CD4-positive, CD25-positive, alpha-beta regulatory T cell (primary cell): ENCODE measurements at places on chromosomes 12 and 14. TPM values are rescaled to one million over a fixed set of nuclear protein-coding genes. Genes with fewer than 3 reads are reported as not detected.

DNA sequence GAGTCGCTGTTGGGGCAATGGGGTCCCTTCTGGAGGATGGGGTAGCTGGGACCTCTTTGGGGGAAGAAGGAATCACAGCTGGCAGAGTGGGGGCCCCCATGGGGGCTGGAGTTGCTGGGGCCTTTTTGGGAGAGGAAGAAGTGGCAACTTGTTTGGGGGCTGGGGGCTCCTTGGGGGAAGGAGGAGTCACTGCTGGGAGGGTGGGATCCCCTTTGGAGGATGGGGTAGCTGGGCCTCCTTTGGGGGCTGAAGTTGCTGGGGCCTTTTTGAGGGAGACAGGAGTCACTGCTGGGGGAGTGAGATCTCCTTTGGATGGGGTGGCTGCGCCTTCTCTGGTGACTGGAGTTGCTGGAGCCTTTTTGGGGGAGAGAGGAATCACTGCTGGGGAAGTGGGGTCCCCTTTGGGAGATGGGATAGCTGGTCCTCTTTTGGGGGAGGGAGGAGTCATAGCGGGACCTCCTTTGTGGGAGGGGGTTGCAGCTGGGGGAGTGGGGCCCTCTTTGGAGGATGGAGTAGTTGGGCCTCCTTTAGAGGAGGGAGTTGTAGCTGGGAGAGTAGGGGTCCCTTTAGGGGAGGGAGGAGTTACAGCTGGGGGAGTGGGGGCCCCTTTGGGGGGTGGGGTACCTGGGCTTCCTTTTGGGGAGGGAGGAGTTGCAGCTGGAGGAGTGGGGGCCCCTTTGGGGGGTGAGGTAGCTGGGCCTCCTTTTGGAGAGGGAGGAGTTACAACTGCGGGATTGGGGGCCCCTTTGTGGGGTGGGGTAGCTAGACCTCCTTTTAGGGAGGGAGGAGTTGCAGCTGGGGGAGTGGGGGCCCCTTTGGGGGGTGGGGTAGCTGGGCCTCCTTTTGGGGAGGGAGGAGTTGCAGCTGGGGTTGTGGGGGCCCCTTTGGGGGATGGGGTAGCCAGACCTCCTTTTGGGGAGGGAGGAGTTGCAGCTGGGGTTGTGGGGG, 7.9 kb downstream of the NACA start:
- H3K4me1 ChIP-seq, result peaks cover 65% of the 10 kb centered on the region
- no peak overlapping the region for H3K4me3 ChIP-seq
- H3K27me3 ChIP-seq, result no peaks in the 10 kb centered on the region
- DNase-seq, result no peak
- H3K36me3 ChIP-seq, result peaks cover 74% of the 10 kb centered on the region

- DNase-seq, result no peak
- no peak overlapping the region for H3K4me3 ChIP-seq
- H3K4me1 ChIP-seq, result no peaks in the 10 kb centered on the region
- no peaks in the 10 kb centered on the region for H3K27me3 ChIP-seq
- no peak overlapping the region for H3K27ac ChIP-seq
- no peaks in the 10 kb centered on the region for H3K36me3 ChIP-seq
Observed at GRCh38 chr12:87430444-87430843, 598.8 kb downstream of the C12orf50 start.

DNA sequence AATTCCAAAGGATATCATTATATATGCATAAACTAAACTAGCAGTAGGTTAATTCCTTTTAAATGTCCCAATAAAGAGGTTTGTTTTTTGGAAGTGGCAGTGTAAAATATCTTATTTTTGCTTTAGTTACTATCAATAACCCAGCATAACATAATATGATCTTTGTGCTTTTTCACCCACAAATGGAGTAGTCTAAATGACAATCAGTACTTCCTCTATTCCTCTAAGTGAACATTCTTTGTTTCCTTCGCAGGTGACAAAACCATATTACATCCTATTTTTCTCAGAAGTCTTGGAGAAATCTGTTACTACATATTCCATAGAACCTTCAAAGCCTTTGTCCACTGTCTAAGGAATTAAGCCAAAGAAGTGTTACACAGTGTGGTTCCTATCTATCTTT, 62.5 kb downstream of the MED13L start:
- no peak for DNase-seq
- H3K27me3 ChIP-seq, result no peaks in the 10 kb centered on the region
- H3K27ac ChIP-seq, result no peak overlapping the region
- H3K4me3 ChIP-seq, result no peak overlapping the region
- no peaks in the 10 kb centered on the region for H3K36me3 ChIP-seq

GRCh38 chr12:22282283-22282682, 52.2 kb downstream of the ST8SIA1 start:
- DNase-seq, result no peak
- H3K4me3 ChIP-seq, result no peak overlapping the region
- H3K27ac ChIP-seq, result no peak overlapping the region
- H3K4me1 ChIP-seq, result no peaks in the 10 kb centered on the region
- no peaks in the 10 kb centered on the region for H3K27me3 ChIP-seq

GRCh38 chr12:102652645-102653313, 172.4 kb upstream of the IGF1 start:
- H3K4me1 ChIP-seq, result no peaks in the 10 kb centered on the region
- no peak for DNase-seq
- H3K27me3 ChIP-seq, result no peaks in the 10 kb centered on the region
- H3K4me3 ChIP-seq, result no peak overlapping the region

DNA sequence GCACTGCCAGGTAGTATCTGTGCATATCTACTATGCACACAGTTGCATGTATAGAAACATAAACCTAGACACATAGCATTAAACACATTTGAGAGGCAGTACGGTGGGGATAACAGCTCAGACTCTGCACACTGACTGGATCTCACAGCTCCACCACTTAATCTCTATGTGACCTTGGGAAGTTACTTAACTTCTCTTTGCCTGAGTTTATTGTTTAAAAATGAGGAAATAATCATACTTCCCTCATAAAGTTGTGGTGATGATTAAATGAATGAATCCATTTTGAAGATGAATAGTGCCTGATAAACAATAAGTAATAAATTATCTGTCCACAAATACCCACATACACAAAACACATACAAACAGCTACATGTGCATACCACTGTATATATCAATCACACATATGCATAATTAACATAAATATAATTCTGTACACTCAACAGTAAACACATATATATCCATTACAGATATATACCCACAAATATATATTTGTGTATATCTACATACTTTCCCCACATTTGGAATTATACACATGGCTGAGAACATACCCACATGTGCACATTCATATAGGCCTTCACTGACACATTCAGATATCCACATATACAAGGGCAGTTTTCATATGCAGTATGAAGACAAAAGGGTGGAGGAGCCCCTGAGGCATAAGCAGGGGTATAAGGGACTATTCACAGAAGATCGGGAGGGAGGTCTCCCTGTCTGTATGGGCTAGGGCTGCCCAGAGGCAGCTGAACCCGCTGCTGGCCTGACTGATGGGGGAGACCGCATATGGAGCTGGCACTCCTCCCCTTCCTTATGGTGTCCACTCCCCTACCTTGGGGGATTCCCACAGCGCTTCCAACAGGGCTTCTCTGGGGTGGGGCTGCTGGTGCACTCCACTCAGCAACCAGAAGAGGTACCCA, 5.9 kb downstream of the CDH24 start:
- H3K4me1 ChIP-seq, result peaks cover 5% of the 10 kb centered on the region
- no peak overlapping the region for H3K27ac ChIP-seq
- H3K27me3 ChIP-seq, result no peaks in the 10 kb centered on the region
- DNase-seq, result no peak

DNA sequence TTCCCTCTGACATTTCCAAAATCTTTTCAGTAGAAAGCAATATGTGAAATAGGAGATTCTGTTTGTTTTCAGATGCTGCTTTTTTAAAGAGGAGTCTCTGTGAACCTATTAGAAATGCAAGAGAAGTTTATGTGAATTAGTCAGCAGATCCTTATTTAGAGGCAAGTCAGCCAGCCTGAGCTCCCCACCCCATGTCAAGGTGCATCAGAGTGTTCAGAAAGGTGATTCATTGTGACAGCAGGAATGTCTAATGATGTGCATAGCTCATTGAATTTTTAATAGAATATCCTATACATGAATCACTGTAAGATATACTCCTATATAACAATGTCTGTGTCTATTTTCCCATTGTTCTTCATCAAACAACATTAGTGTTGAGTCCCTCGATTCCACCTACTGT, 1222.4 kb upstream of the USP15 start:
- no peak overlapping the region for H3K4me3 ChIP-seq
- H3K36me3 ChIP-seq, result no peaks in the 10 kb centered on the region
- DNase-seq, result no peak
- H3K27me3 ChIP-seq, result no peaks in the 10 kb centered on the region

DNA sequence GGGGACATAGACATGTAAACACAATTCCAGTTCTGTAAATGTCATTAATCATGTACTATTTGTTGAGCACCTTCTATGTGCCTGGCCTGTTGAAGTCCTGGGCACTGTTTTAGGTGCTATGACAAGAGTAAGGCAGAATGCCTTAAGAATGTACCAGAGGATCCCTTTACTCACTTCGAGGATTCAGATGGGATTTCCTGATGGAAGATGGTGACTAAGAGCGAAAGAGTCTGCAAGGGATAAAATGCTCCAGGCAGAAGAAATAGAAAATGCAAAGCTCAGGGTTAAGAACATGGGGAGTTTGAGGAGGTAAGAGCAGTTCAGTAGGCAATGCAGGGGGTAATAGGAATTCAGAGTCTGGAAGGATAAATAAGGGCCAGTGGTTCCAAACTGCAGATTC, 671.3 kb upstream of the TBX3 start:
- no peak overlapping the region for H3K4me3 ChIP-seq
- DNase-seq, result no peak
- no peaks in the 10 kb centered on the region for H3K36me3 ChIP-seq
- H3K27me3 ChIP-seq, result no peaks in the 10 kb centered on the region
- no peak overlapping the region for H3K27ac ChIP-seq
- H3K4me1 ChIP-seq, result no peaks in the 10 kb centered on the region

DNA sequence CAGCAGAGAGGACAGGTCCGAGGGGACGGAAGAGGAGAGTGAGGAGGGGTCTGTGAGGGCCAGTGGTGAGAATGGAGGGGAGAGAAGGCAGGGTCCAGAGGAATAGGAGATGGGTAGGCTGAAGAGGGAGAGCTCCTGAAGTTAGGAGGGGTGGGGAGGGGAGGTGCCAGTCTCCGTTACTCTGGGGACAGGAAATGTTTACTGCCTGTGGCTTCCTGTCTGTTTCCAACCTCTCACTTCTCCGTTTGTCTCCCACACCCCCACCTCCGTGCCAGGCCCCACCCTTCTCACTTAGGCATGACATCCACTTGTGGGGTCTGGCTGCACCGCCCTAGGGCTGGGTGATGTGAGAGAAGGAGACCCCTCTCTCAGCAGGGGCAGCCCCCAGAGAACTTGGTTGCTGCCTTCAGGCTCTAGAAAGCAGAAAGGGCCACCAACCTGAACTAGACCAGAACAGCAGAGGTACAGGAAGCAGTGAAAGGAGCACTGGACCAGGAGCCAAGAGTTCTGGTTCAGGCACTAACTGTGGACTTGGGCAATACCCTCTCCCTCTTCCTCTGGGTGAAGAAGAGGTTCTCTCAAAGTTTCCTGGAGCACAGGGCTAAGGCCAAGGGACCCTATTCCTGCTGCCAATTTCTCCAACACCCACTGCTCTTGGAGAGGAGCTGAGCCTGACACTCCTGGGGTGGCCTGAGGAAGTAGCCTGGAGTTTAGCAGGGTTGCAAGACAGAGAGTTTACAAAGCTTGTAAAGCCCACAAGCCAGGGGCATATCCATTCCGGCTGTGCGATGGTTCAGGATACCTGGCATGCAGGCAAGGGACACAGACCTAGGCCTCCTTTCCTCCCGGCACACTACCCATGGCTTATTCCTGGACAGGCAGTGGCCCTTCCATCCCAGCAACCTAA, 5.5 kb downstream of the ITGA5 start:
- H3K4me3 ChIP-seq, result peak overlapping the region; percentile 82
- no peaks in the 10 kb centered on the region for H3K27me3 ChIP-seq
- DNase-seq, result peak; percentile 72
- peaks cover 11% of the 10 kb centered on the region for H3K36me3 ChIP-seq
- H3K4me1 ChIP-seq, result peaks cover 75% of the 10 kb centered on the region
- peak overlapping the region; percentile 87 for H3K27ac ChIP-seq

DNA sequence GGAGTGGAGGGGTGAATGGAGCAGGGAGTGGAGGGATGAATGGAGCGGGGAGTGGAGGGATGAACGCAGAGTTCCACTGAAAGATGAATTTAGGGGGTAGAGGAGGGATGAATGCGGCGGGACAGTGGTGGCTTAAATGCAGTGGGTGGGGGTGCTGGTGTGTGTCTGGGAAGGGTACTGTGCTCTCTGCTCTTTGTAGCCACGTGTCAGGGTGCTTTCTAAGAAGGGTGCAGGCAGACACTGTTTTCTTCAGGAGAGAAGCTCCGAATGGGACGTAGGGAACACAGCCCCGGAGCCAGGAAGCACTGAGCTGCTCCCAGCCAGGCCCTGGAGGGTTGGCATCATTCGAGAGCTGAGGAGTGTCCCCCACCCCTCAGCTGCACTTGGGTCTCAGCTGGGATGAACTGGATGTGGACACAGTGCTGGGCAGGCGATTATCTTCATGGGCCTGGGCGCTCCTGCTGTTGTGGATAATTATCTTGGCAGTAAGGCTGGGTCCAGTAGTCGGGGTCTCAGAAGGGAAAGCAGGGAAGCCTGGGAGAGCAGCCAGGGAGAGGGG, 9.5 kb upstream of the CEP170B start:
- H3K4me3 ChIP-seq, result no peak overlapping the region
- no peaks in the 10 kb centered on the region for H3K27me3 ChIP-seq
- no peak overlapping the region for H3K27ac ChIP-seq
- no peaks in the 10 kb centered on the region for H3K4me1 ChIP-seq
- H3K36me3 ChIP-seq, result no peaks in the 10 kb centered on the region

- H3K36me3 ChIP-seq, result no peaks in the 10 kb centered on the region
- H3K27ac ChIP-seq, result peak overlapping the region; percentile 75
- peak overlapping the region; percentile 60 for H3K4me3 ChIP-seq
- DNase-seq, result no peak
Observed at GRCh38 chr12:68176257-68176656, 16.7 kb upstream of the IFNG start.

GRCh38 chr12:103716517-103717196, 124.4 kb downstream of the NT5DC3 start:
- peaks cover 5% of the 10 kb centered on the region for H3K27me3 ChIP-seq
- no peaks in the 10 kb centered on the region for H3K36me3 ChIP-seq
- H3K4me1 ChIP-seq, result no peaks in the 10 kb centered on the region
- no peak overlapping the region for H3K27ac ChIP-seq

GRCh38 chr14:65228436-65228835, 126.1 kb upstream of the MAX start:
- DNase-seq, result no peak
- no peaks in the 10 kb centered on the region for H3K27me3 ChIP-seq
- no peaks in the 10 kb centered on the region for H3K36me3 ChIP-seq
- no peak overlapping the region for H3K4me3 ChIP-seq
- peaks cover 14% of the 10 kb centered on the region for H3K4me1 ChIP-seq
- H3K27ac ChIP-seq, result no peak overlapping the region

Gene LRRC43
- total RNA-seq, result not detected

Gene SLC5A8
- not detected for total RNA-seq

Gene DNAJC22
- not detected for total RNA-seq

Gene GDF3
- total RNA-seq, result not detected

Gene POTEG
- total RNA-seq, result not detected

Gene TOMM20L
- total RNA-seq, result not detected

Gene RND1
- 7.3 TPM for total RNA-seq

Gene PTGER2
- 23.1 TPM for total RNA-seq

Gene CDC42BPB
- total RNA-seq, result 19.2 TPM

Gene MGAT2
- 32.0 TPM for total RNA-seq

Gene SLC7A8
- not detected for total RNA-seq
